Calu3 (cell line): ENCODE measurements at places on chromosomes 11 and 22. TPM values are rescaled to one million over a fixed set of nuclear protein-coding genes. Genes with fewer than 3 reads are reported as not detected.
A peak's percentile ranks its signal among the peaks of the same experiment; 100 is the strongest.

CARD10 gene
- total RNA-seq, result 40.5 and 49.2 TPM in 2 replicates

HBG1 gene
- total RNA-seq, result not detected in 2 replicates

KIF18A gene
- 29.9 and 31.5 TPM in 2 replicates for total RNA-seq

TMEM151A gene
- total RNA-seq, result 1.4 and 3.0 TPM in 2 replicates

SYT12 gene
- 6.2 and 6.4 TPM in 2 replicates for total RNA-seq

CTSW gene
- total RNA-seq, result not detected in 2 replicates

RPL27A gene
- total RNA-seq, result 571 and 585 TPM in 2 replicates

RAC2 gene
- 21.0 and 24.0 TPM in 2 replicates for total RNA-seq

GRCh38 chr22:35523167-35523947, 17.3 kb upstream of the RASD2 start:
- DNase-seq, result no peak

DNA sequence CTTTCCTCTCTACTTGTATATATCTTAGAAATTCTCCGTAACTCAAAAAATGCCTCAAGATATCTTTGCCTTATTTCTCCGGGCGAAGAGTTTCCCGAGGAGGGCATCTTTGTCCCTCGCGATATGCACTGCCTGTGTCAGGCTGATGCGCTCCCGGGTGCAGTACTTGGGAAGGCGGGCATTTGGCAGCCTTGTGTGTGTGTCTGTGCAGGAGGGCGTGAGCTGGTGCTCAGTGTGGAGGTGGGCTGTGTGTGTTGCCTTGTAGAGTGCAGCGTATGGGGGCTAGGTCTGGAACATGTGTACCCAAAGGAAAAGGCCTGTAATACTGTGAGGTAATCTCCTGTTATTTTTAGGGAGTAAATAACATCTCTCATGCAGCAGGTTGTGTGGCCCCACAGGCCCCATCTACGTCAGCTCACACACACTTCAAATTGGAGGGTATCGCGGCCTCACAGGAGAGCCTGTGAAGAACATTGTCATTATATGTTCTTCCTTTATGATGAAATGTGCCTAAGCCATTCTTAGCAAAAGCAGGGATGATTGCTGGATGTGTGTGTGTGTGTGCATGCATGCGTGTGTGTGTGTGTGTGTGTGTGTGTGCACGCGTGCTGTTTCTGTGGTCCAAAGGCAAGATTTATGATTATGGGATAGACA, 77.5 kb downstream of the KCNJ1 start:
- DNase-seq, result no peak

DNA sequence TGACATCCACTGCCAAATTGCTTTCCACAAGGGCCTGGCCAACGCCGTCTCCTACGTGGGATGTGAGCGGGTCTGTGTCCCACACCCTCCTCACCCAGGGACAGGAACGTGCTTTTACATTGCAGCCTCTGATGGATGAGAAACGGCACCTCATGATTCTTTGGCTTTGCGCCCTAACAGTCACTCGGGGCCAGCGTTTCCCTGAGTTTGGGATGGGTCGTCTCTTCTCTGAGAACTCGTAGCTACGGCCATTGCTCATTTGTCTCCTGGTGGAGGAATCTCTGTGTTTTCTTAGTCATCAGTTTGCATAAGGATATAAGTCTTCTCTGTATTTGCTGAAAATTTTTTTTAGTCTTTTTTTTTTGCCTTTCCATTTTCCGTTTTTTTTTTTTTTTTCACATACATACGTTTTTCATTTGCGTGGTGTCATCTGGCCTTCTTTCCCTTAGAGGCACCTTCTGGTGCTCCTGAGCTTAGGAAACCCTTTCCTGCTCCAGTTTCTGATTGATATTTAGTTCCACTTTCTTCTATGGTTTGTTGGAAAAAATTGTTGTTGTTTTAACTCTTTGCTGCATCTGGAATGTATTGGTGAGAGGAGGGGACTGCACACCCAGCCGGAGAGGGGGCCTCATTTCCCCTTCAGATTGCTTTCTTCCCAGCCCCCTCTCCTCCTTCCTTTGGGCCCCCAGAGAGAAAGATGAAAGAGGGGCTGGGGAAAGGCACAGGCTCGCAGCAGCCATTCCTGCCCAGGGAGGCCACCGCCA, 12.0 kb downstream of the TNNT3 start:
- DNase-seq, result no peak

GRCh38 chr11:117919341-117919740, 9.9 kb downstream of the TMPRSS13 start:
- no peak for DNase-seq

- no peak for DNase-seq
Measured at GRCh38 chr11:16896729-16897469, 117.3 kb downstream of the PLEKHA7 start.

- DNase-seq, result no peak
Measured at GRCh38 chr11:11583801-11584529, 37.8 kb downstream of the GALNT18 start.

DNA sequence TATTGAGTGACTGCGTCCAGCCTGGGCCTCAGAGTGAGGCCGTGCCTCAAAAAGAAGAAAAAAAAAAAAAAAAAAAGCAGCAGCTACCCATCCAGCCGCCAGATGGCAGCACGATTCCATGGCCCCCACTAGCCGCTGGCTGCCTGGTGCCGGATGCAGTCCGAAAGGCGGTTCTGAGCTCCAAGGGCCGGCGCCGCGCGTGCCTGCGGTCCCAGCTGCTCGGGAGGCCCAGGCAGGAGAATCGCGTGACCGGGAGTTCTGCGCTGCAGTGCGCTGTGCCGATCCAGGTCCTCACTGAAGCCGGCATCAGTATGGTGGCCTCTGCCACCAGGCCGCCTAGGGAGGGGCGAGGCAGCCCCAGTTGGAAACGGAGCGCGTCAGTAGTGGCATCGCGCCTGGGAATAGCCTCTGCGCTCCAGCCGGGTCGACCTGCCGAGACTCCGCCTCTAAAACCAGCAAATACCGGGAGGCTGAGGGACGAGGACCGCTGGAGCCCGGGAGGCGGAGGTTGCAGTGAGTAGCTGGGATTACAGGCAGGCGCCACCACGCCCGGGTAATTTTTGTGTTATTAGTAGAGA, 19.3 kb downstream of the SCARF2 start:
- peak; percentile 72 for DNase-seq

GRCh38 chr11:1819074-1819473, 15.7 kb upstream of the SYT8 start:
- no peak for DNase-seq
